ENCODE measurements at places on chromosomes 13 and 19.

- no peak for DNase-seq
These were observed 514 bp downstream of the PRKACA start for GRCh38 chr19:14116918-14117578.

DNA sequence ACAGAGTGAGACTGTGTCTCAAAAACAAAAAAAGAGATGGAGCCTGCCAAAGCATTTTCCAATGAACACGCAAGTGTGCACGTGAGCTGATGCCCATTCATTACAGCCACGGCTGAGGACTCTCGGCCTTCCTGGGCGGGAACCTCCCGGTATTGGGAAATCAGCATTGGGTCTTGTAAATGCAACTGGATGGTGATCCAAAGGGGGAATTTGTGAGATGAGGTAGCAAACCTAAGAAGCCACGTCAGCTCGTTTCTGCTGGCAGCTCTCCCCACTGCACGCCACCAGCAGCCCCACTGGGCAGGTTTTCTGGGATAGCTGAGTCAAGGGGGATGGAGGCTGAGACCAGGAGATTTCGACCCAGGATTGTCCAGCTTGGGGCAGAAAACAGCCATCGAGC lies 11.5 kb downstream of the C13orf46 start:
- no peak for DNase-seq

DNA sequence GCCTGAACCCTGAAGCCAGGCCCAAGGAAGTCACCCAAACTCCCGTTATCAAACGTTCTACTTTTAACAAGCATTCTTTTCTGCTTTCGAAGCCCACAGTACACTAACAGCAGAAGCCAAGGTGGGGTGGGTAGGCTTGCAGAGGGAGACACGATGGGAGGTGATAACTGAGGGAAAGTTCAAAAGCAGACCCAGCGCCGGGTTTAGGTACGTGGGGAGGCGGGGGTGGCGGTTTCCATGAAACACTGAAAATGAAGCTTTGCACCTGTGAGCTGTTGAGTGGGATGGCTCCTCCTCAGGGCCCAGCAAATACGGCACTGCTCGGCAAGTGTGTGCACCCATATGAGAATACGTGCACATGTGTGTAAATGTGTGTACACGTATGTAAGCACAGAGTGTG lies 49.8 kb downstream of the KLF2 start:
- DNase-seq = no peak

GRCh38 chr13:28488376-28489005 lies 6.4 kb downstream of the FLT1 start:
- no peak for DNase-seq

GRCh38 chr13:70188567-70188966 lies 80.3 kb upstream of the KLHL1 start:
- no peak for DNase-seq

DNA sequence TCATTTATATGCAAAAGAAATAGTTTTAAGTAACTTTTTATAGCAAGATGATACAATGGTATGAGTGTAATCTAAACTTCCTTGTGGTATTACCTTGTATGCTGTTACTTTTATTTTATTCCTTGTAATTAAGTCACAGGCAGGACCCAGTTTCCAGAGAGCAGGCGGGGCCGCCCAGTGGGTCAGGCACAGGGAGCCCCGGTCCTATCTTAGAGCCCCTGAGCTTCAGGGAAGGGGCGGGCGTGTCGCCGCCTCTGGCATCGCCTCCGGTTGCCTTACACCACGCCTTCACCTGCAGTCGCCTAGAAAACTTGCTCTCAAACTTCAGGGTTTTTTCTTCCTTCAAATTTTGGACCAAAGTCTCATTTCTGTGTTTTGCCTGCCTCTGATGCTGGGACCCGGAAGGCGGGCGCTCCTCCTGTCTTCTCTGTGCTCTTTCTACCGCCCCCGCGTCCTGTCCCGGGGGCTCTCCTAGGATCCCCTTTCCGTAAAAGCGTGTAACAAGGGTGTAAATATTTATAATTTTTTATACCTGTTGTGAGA lies 10.2 kb downstream of the PLPPR3 start:
- no peak for DNase-seq

DNA sequence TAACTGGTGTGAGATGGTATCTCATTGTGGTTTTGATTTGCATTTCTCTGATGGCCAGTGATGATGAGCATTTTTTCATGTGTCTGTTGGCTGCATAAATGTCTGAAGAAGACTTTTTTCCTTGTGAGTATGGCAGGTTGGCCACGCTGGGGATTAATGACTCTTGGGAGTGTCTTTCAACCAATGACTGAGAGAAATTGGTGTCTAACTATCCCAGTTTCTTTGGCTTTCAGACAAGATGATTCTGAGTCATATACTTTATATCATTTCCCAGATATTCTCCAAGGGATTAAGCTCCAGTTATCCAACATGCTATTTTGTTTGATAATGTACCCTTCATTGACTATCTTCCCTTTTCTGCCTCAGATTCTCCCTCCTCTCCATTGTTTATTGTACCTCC lies 35.5 kb upstream of the CSNK1A1L start:
- DNase-seq = no peak

- no peak for DNase-seq
These were observed 403.3 kb upstream of the ATXN8OS start for GRCh38 chr13:69704311-69704710.

DNA sequence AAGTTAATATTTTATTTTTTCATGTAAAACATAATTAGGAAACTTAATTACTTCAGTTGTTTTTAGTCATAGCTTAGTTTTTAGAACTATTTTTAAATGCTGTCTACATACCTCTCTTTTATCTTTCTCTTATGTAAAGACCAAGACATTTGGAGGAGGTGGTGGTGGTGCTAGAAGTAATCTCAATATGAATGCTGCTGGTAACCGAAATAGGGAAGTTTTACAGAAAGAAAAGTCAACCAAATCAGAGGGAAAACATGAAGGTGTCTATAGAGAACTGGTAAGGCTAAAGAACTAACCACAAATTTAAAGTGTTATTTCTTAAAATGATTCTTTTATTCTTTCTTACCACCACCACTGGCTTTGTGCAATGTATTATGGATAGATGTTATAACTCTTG lies 97.3 kb downstream of the TDRD3 start:
- DNase-seq = no peak

GRCh38 chr13:96492766-96493165 lies 402.9 kb downstream of the HS6ST3 start:
- no peak for DNase-seq

GRCh38 chr13:93289053-93289452 lies 62.4 kb downstream of the GPC6 start:
- DNase-seq = no peak

DNA sequence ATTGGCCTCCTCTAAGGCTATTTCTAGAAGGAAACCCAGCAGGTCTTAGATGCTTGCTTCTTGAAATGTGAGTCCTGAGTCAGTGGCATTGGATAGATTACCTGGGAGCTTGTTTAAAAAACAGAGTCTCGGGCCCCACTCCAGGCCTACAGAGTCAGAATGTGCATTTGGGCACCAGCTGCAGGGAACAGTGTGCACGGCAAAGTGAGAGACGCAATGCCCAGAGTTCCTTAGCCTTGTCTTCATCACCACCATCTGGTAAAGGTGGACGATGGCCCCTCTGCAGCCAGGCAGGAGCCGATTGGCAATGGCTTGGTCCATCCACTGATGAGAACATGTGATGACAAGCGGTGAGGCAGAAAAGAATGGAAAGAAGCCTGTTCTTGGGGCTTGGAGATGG lies 102.1 kb upstream of the TSC22D1 start:
- no peak for DNase-seq

- no peak for DNase-seq
These were observed 14.2 kb upstream of the ANGPTL8 start for GRCh38 chr19:11225172-11225571.

GRCh38 chr13:97030705-97031452 lies 36.6 kb upstream of the OXGR1 start:
- no peak for DNase-seq

GRCh38 chr19:18647371-18647767 lies 10.5 kb downstream of the KLHL26 start:
- DNase-seq = no peak

GRCh38 chr19:474126-475078 lies 13.6 kb upstream of the SHC2 start:
- DNase-seq = no peak

DNA sequence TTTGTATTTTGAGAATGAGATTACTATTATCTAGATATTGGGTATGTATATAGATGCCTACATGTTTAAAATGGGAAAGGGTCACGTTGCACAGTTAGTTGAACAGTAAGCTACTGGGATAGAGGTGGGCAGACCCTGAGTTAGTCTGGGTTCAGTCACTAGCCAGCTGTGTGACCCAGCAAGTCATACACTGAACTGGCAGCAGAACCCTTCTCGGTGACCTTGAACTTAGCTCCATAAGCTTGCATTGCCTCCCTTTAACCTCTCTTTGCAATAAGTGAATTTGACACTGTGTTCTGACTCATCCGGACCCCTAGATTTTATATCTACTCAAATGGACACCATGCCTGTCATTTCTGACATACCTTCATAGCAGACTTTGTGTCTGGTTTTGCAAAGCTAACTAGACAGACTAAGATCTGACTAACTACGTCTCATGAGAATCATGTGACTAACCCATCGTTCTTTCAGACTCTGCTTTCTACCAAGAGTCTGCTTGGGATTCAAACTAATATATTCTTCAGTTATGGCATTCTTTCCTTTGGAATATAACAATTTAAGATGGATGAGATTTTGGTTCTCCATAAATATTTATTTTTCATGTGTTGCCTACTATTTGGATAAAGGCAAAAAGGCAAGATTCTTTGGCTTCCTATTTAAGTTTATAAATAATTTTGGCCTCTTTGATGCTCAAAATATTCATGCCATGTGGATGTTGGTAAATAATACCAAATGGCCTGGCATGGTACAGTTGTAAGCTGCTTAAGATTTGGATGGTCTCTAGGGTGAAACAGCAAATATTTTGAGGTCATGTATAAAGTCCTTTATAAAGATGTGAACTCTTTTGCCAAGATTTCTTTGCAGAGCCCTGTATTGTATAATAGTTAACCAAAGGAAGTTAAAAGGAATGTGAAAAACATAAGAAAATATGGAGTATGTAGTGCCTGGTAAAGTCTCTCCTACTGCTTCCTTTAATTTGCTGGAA lies 159.3 kb downstream of the ITGBL1 start:
- no peak for DNase-seq

DNA sequence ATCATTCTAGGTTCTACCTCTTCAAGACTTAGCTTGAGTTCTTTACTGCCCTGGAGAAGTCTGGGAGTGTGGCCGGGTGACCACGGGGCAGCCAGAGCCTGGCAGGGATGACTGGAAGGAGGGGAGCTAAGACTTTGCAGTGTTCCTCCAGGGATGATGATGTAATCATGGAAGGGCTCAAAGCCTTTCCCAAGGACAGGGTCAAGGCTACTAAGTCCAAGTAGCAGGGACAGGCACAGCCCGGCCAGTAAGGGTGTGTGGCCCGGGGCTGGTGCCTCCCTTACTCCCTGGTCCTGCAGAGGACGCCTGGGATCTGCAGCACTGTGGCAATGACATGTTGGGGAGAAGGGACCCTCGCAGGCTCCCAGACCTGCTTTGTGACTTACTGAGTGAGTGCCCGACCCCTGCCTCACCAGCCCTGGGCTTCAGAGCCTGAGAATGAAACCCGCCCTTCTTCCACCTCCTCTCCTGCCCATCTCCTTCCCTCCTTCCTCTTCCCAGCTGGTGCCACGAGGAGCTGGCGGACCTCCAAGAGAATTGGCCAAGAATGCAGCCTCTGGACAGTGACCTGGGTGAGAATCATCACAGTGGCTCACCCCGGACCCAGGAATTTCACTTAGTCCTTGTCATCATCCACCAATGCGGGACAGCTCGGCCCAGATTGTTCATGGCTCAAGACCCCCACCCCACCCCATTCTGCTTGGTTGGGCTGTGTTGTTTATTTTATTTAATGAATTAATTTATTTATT lies 15.6 kb upstream of the FBXO17 start:
- no peak for DNase-seq

GRCh38 chr13:42607546-42607945 lies 33.6 kb downstream of the TNFSF11 start:
- no peak for DNase-seq

DNA sequence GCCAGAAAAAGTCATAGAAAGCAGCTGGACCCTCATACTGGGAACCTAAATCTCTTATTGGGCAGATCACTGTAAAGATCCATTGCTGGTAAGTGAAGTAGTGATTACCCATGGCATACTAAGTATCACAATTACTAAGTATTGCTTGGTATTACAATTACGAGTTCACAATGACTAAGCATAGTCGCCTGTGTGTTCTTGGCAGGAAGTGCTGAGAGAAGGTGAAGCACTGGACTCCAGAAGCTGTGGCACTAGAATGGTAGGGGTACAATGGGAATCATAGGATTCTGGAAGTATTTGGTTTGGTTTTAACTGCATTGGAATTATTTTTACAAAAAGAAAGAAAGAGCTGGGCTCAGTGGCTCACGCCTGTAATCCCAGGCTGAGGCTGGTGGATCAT lies 20.3 kb downstream of the LGALS16 start:
- no peak for DNase-seq

- DNase-seq = no peak
These were observed 62.8 kb upstream of the CEACAM8 start for GRCh38 chr19:42657556-42657955.

DNA sequence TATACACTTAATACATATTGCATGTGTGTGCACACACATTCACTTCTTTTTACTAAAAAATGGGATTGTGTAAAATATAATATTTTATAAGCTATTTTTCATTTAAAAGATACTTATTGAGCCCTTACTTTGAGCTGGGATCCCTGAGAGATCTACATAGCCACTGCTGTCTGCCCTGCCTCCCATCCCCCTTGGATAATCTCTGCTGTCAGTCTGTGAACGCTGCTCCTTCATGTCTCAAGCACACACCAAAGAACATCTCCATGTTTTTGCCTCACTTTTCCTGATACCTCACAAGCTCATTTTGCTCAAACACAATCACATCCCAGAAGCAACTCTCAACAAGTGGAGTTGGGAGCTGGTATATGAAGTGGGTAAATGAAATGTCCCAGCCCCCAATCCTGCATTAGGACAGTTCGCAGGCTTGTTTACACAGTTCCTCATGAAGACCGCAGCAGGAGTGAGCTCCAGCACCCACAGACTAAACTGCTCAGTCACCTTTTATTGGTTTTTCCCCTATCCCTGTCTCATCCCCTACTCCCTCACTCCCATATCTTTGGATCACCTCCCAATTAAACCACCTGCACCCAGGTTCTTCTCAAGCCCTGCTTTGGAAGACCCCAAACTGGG lies 108.3 kb upstream of the FRY start:
- no peak for DNase-seq

DNA sequence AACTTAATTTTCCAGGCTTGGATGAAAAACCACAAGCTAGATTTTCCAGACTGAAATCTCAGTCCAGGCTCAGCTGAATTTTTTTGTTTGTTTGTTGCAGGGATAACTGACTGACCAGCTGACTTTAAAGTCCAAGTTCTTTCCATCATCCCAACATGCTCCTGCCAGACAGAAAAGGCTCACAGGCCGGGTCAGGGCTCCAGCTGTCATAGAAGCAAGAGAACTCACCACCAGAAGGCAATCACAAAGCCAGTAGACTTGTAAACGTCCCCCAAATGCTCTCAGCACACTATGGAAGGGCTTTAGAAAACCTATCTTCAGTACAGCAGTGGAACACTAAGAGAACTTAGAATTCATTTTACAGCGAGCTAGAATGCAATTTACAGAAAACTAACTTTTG lies 25.5 kb downstream of the DCLK1 start:
- DNase-seq = no peak

GRCh38 chr19:18089726-18090125 lies 3.0 kb upstream of the IL12RB1 start:
- DNase-seq = no peak

- DNase-seq = no peak
These were observed 81.6 kb downstream of the CHST8 start for GRCh38 chr19:33703438-33703750.

Data from omental fat pad (tissue), 4 donors.